ENCODE measurements at places on chromosomes 1 and 21.

- no peak for DNase-seq
These were observed 6.5 kb downstream of the RNF207 start for GRCh38 chr1:6212193-6212959.

- no peak for DNase-seq
These were observed 209.2 kb upstream of the ZC3H12A start for GRCh38 chr1:37265156-37265555.

- DNase-seq, result no peak
These were observed 30.1 kb downstream of the PDE9A start for GRCh38 chr21:42683371-42684108.

- DNase-seq, result no peak
These were observed 1.6 kb downstream of the FAM3B start for GRCh38 chr21:41318218-41318617.

GRCh38 chr1:116911779-116912469, 2.2 kb downstream of the PTGFRN start:
- no peak for DNase-seq

DNA sequence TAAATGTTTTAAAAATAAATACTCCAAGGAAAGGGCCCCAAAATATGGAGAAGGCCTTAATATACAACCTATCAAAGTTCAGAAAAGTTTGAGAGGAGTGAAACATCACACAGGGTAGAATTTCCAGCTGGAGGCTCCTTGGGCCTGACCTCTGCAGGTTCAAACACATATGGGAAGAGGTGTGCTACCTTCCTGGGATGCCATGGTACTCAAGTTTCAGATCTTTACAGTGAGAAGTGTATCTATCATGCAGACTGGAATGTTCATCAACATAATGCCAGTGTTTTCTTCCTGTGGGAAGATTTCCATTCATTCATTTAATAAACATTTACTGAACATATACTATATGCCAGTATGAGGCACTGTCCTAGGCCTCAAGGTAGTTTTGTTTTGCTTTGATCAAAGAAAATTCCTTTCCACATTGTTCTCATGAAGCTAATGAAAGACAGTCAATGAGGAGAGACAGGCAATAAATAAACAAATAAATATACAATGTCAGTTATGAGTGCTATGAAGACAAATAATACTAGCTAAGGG, 14.6 kb upstream of the ADAR start:
- DNase-seq, result no peak

DNA sequence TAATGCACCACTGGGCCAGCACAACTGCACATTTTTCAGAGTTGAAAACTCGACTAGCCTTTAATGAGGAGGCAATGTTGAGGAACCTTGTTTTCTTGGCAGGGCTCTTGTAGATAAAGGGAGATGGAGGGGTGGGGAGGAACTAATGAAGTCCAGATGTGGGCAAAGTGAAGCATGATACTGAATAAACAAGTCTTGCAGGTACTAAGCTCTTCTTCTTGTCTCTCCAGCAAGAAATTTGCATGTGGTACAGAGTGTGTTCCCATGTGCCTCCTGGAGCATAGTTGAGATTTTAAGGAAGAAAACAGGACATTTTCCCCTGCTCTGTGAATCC, 47.0 kb downstream of the PLPP3 start:
- no peak for DNase-seq

- DNase-seq, result no peak
These were observed 122.6 kb downstream of the ZNF644 start for GRCh38 chr1:90899263-90899662.

GRCh38 chr1:175369696-175370095, 177.1 kb upstream of the KIAA0040 start:
- no peak for DNase-seq

GRCh38 chr1:164695956-164696665, 137.1 kb downstream of the PBX1 start:
- no peak for DNase-seq

GRCh38 chr1:6357243-6357936, 36.2 kb downstream of the ACOT7 start:
- DNase-seq, result no peak

DNA sequence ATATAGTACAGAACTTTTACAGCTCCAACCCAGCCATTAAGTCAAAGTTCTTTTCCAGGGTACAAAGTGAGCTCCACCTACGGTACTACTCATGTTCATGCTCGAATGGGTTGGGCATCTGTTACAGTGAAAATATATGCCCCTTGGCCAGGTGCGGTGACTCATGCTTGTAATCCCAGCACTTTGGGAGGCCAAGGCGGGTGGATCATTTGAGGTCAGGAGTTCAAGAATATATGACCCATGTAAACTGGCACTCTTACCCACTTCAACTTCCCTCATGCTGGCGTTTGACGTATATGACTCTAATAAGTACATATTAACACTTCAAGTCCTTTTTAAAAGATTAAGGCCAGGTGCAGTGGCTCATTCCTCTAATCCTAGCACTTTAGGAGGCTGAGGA, 71.3 kb upstream of the PKN2 start:
- no peak for DNase-seq

DNA sequence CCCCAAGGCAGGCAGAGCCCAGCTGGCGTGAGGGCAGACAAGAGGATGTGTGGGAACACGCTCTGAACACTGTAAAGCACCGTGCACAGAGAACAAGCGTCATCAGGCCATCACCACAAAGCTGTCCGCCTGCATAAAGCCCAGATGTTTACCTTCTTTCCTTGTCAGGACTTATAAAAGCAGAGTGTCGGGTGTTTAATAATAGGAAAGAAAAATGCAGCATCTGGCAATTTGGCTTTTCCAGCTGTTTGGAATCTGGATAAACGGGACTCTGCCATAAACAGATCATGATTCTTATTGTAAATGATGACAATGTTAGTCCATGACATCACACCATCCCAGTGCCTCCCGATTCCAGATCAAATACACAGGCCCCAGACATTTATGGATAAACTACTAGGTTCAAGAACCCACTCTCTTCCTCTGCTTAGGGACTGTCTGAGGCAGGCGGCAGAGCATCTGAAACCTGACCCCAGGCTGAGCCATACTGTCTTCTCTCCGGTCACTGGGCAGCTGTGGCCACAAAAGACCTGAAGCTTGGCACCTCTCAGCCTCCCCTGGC, 4.2 kb downstream of the GLIS1 start:
- DNase-seq, result no peak

- no peak for DNase-seq
These were observed 233.2 kb upstream of the FMN2 start for GRCh38 chr1:239858529-239858928.

- no peak for DNase-seq
These were observed 7.5 kb upstream of the ZNF648 start for GRCh38 chr1:182069028-182069466.

DNA sequence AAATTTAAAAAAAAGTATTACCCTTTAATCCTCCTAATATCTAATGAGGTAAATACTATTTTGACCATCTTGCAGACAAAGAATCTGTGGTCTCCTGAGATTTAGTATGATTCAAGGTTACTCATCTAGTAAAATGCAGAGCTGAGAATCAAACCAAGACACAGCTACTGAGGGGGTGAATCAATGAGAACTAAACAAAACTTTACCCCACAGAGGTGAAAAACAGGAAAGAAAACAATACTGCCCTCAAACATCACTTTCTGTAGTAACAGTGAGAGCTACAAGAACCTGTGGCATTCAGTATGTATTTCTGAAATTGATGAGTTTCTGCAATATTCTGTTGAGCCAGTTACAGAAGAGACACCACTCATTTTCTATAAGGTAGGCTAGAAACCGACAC, 85.1 kb downstream of the JAK1 start:
- no peak for DNase-seq

- DNase-seq, result no peak
These were observed 72.8 kb downstream of the MORN1 start for GRCh38 chr1:2318314-2319278.

DNA sequence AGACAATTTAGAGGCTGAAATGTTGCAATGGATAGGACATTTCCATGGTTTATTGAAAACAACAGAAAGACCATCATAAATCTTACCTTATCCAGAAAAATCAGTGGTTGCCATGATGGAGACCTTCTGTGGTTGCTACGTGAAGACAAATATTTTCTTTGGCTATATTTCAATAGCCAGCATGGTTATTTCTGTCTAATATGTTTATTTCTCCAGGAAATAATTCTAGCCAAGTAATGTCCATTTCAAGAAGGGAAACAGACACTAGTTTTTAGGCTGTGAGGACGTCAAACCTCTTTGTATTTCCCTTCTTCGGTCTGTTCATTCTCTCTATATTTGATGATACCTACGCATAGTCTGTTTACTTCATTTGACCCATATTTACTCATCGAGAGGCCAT, 49.2 kb upstream of the NFASC start:
- DNase-seq, result no peak

DNA sequence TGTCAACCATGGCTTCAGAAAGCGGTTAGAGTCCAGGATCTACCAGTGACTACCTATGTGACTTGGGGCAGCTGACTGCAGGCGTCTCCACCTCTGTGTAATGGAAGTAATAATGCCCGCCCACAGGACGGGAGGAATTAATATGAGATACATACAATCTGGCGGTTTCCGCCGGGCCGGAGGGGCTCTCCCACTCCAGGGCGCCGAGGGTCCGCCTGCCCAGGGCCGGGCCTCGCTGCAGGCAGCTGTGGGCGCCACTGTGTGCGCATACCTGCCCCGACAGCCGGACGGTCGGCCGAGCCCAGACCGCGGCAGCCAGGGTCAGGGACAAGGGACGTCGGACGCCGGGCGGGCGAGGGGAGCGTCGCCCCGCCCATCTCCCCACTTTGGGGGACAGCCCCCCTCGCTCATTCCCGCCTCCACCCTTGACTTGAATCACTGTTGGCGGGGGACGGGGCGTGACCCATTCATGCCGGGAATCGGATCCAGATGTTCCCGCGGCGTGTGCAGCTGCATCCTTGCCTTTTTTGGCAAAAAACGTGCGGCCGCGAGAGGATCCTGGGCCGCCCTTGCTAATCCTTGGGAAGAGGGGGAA, 6.0 kb upstream of the SF3A3 start:
- DNase-seq, result peak; percentile 32

- no peak for DNase-seq
These were observed 40.6 kb upstream of the LYST start for GRCh38 chr1:235907187-235907896.

DNA sequence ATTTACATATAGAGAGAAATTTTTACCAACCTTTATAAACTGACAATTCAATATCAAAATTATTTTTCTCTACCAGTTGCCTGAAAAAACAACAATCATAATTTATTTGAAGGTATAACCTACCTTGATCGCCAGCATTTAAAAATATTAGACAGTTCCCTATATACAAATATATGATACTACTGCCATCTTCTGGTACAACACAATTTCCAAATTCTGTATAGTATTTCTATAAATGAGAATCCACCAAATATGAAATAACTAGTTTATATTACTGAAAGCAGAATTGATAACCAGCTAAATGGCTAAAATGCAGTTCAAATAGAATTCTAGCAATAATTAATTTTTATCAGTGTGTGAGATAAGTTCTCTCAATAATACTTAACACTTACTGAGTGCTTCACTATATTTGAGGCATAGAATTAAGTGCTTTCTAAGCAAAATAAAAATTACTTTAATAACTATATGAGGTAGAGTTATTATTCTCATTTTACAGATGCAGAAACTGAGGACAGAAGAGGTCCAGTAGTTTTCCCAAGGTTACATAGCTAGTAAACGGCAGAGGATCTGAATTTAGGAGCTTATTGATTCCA, 75.6 kb downstream of the PIGK start:
- no peak for DNase-seq

- DNase-seq, result no peak
These were observed 20.4 kb upstream of the SCAF4 start for GRCh38 chr21:31752352-31752751.

GRCh38 chr1:206114692-206115640, 2.2 kb downstream of the AVPR1B start:
- no peak for DNase-seq

DNA sequence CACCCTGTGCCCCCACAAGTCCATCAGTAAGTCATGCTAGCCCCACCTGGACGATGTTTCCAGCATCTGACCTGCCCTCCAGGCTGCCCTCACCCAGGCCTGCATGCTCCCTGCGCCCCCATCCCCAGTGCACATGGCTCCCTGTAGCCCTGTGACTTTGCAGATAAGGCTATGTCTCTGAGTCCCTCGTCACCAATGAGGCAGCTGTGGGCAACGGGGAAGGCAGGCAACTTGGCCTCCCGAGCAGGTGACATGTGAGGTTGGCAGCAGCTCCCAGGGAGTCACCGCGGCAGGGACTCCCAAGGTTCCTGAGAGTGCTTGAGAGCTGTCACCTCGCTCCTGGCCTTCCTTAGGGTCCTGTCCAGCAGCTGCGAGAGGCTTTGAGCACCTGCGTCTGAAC, 32.4 kb upstream of the AGPAT3 start:
- DNase-seq, result no peak

- DNase-seq, result no peak
These were observed 138.1 kb downstream of the TPR start for GRCh38 chr1:186236921-186237320.

DNA sequence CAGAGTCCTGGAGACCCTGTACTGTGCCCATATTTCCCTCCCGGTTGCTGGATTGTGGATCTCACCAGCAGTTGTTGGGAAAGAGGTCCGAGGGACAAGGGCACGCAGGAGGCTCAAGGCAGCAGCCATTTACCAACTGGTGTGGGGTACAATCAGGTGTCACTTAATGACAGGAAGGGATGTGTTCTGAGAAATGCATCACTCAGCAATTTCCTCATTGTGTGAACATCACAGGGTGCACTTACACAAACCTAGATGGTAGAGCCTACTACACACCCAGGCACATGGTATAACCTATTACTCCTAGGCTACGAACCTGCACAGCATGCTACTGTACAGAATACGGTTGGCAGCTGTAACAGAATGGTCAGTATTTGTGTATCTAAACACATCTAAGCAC, 20.7 kb downstream of the SLC44A3 start:
- DNase-seq, result no peak

DNA sequence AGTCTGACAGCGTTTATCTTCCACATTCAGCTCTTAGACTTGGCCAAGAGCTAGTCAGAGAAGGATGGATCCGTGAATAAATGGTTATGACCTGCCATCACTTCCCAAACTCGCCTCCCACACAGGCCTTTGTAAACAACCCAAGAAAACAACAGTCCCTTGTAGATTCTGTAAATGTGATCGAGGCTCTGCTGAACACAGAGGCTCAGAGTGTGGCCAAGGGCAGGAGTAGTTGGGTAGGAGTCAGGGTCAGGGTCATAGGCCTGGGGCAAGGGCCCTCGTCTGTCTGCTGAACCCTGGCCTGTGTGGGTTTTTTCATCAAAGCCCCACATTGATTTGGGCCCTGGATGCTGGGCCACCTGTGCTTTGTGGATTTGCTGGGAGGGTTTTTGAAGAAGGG, 32.7 kb downstream of the NCMAP start:
- no peak for DNase-seq

DNA sequence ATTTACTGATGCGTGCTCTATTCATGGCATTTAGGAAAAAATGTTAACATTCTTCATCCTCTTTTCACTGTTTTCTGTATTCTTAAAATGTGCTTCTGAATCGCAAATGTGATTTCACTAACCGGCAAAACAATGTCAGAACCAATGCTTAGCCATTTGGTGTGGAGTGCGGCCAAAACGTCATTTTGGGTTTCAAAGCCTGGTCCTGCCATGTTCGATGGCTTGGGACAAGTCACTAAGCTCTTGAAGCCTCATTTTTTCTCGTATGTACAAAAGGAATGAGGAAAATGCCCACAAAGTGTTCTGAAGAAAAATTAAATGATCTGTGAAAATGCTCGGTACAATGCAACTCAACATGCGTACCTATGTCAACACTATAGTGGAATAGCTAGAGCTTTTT, 175.3 kb downstream of the APP start:
- no peak for DNase-seq

- no peak for DNase-seq
These were observed 6.6 kb upstream of the ARPC5 start for GRCh38 chr1:183642166-183642565.

GRCh38 chr1:200437556-200438203, 27.8 kb upstream of the ZNF281 start:
- DNase-seq, result no peak

Measured in esophagus squamous epithelium (tissue), 5 donors.